Parietal lobe (tissue), 2 donors: ENCODE measurements at places on chromosomes 13 and 19. TPM values are rescaled to one million over a fixed set of nuclear protein-coding genes. Genes with fewer than 3 reads are reported as not detected.

The SIGLEC14 gene
- 0.63 TPM for total RNA-seq

The ELSPBP1 gene
- total RNA-seq: not detected

The ZNF100 gene
- 21.0 TPM for total RNA-seq

The CLIP3 gene
- 59.5 TPM for total RNA-seq

The CBY2 gene
- total RNA-seq: not detected

The SELENOV gene
- not detected for total RNA-seq

The BEST2 gene
- not detected for total RNA-seq

The IGFL1 gene
- not detected for total RNA-seq

The KLK7 gene
- not detected for total RNA-seq

The MRPL57 gene
- total RNA-seq: 16.6 TPM

The NDUFA13 gene
- 75.4 TPM for total RNA-seq

The IRGC gene
- not detected for total RNA-seq

The YJEFN3 gene
- total RNA-seq: 2.5 TPM

The PGLYRP1 gene
- not detected for total RNA-seq

The SLITRK5 gene
- 50.1 TPM for total RNA-seq

The ZNF549 gene
- total RNA-seq: 41.9 TPM

The S1PR5 gene
- total RNA-seq: not detected

The SPACA4 gene
- not detected for total RNA-seq

The PDX1 gene
- total RNA-seq: not detected

The PRR19 gene
- 2.8 TPM for total RNA-seq

The FAM83E gene
- total RNA-seq: not detected

The WDR62 gene
- 3.1 TPM for total RNA-seq

The ZNF222 gene
- 14.7 TPM for total RNA-seq

The GNG7 gene
- 5.6 TPM for total RNA-seq

The F10 gene
- not detected for total RNA-seq

The PPP1R13L gene
- total RNA-seq: 0.31 TPM

The ONECUT3 gene
- total RNA-seq: not detected

The NOVA2 gene
- total RNA-seq: 28.2 TPM

The KLHL1 gene
- total RNA-seq: 60.7 TPM

The ZNF256 gene
- 19.7 TPM for total RNA-seq

The PCP2 gene
- not detected for total RNA-seq

The SOX1 gene
- total RNA-seq: 15.7 TPM

The ZNF296 gene
- not detected for total RNA-seq

The CKM gene
- total RNA-seq: not detected

The SULT2B1 gene
- not detected for total RNA-seq

The ADGRE2 gene
- 0.31 TPM for total RNA-seq

The ODAD3 gene
- 0.63 TPM for total RNA-seq

The CADM4 gene
- 89.8 TPM for total RNA-seq

The APOC4 gene
- not detected for total RNA-seq

The TGFBR3L gene
- not detected for total RNA-seq

The SLC25A23 gene
- total RNA-seq: 23.8 TPM

The S1PR2 gene
- 3.1 TPM for total RNA-seq

The NLRP9 gene
- total RNA-seq: not detected

The GAPDHS gene
- not detected for total RNA-seq

The FXYD1 gene
- not detected for total RNA-seq

The TEX101 gene
- total RNA-seq: not detected

The PNMA8A gene
- total RNA-seq: 46.3 TPM

The IZUMO4 gene
- total RNA-seq: 5.9 TPM
